ENCODE measurements at places on chromosomes 4 and X.

DNA sequence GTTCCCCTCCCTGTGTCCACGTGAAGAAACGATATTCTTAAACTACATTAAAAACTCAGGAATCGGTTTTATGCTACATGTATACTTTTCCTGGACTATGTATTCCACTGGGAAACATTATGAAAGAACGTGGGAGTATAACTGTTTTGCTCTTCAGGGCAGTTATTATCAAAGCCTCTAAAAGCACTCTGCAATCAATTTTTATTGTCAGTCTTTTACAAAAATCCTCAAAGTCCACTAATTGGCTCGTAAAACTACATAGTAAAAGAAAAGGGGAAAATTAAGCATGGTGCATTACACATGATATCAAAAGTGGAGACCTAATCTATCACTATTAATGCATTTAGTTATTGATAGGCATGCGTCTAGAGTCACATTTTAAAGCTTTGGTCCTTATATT, 11.4 kb upstream of the CFAP299 start:
- no peak for DNase-seq

DNA sequence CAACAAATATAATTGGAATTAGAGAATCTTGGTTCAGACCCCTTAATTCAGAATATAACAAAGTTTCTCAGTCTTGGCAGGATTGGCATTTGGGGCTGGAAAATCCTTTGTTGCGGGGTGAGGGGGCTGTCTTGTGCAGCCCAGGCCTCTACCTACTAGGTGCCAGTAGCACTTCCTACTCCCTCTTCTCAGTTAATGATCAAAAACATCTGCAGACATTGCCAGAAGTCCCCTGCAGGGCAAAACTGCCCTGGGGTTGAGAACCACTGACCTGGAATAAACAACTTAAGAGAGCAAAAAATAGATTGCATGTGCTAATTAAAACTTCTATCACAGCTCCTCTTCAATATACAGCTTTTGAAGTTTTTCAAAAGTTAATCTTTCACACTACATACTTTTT, 36.7 kb upstream of the CXorf38 start:
- no peak for DNase-seq

DNA sequence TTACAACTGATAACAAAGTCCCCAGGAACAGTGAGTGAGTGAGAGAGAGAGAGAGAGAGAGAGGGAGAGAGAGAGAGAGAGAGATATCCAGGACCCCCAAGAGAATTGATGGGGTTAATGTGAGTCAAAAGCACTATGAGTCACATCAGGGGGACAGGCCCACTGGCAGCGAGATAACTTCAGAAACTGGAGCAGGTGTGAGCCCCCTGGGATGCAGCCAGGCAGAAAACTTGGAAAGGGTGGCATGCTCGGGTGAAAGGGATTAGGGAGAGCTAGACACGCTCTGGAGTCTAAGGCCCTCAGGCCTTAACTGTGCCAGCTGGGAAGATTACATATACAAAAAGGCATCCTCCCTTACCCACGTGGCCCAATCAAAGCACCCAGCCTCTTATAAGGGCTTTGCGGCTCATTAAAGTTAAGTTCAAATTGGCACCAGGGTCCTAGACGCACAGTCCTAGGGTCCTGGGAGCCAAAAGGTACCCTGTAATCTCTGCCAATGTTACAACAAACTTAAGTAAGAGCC, 841 bp downstream of the ACOT9 start:
- peak; percentile 22 for DNase-seq

- no peak for DNase-seq
These were observed 121.2 kb upstream of the PDLIM3 start for GRCh38 chr4:185656467-185656931.

DNA sequence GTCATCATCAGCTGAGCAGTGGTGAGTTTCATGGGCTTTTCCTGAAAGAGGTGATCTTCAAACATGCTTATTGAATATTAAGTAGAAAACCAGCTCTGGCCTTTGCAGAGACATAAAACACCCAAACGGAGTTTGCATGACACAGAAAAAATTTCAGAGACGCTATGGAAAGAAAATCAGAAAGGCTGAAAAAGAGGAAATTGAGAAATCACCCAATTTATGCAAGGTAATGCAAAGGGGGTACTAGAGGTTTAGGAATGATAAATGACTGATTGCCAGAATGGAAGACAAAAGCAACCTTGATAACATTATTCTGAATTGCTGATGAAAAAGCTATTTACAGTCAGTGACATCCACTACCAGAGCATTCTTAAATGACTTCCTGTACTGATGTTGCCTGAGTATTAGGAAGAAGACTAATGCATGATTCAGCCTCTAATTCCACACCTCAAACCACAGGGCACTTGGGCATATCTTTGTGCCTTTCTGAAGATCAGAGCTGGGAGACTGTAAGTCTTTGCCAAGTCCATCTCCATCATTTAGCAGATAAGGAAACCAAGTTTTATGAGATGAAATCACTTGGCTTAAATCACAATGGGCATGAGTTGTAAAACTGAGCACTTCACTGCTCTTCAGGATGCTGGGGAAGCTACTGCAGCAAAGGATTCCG, 565.7 kb downstream of the PPARGC1A start:
- no peak for DNase-seq

DNA sequence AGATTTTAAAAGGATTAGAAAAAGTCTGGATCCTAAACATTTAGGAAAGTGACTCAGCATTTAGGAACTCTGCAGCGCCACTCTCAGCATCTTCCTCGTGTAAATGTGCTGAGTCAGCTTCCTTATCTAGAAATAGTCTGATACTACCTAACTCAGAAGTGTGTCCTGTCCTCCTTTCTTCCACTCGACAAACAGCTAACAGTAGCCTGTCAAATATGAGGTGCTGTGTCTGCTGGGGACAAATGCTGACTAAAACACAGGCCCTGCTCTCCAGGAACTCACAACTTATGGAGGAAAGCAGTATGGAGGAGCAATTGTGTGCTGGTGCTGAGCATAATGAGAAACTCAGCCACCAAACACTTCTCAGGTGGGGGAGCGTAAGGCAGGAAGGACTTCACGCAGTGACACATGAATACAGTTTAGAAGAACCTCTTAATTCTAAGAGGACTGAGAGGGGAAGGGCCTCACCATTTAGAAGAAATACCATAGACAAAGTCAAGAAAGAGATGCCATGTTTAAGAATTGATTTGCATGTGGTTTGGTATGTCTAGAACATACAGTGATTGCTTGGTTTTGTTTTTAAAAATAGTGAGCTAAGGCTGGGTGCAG, 125.3 kb downstream of the SOWAHB start:
- DNase-seq = no peak

DNA sequence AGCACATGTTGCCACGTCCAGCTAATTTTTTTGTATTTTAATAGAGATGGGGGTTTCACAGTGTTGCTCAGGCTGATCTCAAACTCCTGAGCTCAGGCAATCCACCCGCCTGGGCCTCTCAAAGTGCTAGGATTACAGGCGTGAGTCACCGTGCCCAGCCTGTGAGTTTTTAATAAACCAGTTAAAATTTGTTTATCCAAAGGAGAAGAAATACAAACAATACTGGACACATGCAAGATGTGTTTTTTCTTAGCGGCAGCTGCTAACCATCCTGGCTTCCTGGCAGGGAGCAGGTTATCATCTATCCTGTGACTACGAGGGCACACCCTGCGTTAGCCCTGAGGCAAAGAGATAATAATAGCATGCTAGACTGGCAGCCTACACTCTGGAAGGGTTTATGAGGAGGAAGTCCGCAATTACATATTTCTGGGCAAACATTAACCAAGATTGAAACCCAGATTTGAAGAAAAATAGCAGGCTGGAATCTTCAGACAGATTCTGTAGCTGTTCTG, 191.4 kb downstream of the SPRY1 start:
- DNase-seq = no peak

DNA sequence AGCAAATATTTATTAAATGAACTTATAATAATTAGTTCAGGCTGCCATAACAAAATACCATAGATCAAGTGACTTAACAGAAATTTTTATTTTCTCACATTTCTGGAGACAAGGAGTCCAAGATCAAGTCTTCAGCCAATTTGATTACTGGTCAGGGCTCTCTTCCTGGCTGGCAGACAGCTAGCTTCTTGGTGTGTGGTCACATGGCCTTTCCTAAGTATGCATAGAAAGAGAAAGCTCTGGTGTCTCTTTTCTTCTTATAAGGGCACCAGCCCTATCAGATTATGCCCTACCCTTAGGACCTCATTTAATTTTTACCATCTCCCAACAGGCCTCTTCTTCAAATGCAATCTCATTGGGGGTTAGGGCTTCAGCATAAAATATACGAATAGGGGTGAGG, 438.5 kb upstream of the INTU start:
- no peak for DNase-seq

GRCh38 chr4:31737419-31737818, 1017.2 kb downstream of the PCDH7 start:
- DNase-seq = no peak

- DNase-seq = no peak
These were observed 100.3 kb upstream of the PDE5A start for GRCh38 chr4:119728692-119729593.

- DNase-seq = no peak
These were observed 167.9 kb downstream of the MAML3 start for GRCh38 chr4:139986106-139986505.

GRCh38 chr4:52195869-52196268, 144.8 kb downstream of the SPATA18 start:
- DNase-seq = no peak

DNA sequence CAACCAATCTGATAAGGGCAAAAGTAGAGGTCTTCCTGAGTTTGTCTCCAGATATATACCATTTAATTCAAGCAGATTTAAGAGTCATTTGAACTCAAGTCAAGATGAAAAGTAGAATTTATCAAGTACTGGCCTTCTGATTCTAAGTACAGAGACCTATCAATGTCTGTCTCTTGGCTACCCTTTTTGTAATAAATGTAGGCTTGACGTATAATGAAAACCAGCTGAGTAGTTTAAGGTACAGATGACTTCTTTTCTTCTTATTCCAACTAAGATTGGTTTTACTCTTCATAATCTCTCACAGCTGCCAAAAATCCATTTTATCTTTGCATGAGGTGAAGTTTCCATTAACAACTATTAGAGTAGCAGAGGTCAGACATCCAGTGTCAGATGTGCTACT, 867.6 kb downstream of the FAT4 start:
- no peak for DNase-seq

- DNase-seq = no peak
These were observed 50.5 kb upstream of the FAM9C start for GRCh38 chrX:13094828-13095341.

GRCh38 chr4:23878912-23879732, 10.7 kb downstream of the PPARGC1A start:
- DNase-seq = no peak

DNA sequence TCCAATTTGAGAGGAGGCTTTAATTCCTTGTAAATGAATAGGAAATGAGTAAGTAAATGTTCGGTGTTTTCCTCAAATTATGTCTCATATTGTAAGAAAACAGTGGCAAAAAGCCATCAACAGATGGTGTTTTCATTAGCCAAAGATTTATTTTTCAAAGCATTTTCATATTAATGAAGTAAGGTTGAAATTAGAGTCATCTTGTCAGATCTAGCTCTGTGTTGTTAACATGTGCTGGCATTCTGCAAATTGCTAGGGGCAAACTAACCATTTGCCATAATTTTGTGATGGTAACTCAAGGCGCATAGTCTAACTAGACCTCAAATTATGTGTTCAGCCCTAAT, 24.7 kb downstream of the MID2 start:
- no peak for DNase-seq

- DNase-seq = no peak
These were observed 39.6 kb upstream of the ZNF81 start for GRCh38 chrX:47797084-47797483.

- no peak for DNase-seq
These were observed 12.3 kb upstream of the CHIC2 start for GRCh38 chr4:54076673-54077072.

DNA sequence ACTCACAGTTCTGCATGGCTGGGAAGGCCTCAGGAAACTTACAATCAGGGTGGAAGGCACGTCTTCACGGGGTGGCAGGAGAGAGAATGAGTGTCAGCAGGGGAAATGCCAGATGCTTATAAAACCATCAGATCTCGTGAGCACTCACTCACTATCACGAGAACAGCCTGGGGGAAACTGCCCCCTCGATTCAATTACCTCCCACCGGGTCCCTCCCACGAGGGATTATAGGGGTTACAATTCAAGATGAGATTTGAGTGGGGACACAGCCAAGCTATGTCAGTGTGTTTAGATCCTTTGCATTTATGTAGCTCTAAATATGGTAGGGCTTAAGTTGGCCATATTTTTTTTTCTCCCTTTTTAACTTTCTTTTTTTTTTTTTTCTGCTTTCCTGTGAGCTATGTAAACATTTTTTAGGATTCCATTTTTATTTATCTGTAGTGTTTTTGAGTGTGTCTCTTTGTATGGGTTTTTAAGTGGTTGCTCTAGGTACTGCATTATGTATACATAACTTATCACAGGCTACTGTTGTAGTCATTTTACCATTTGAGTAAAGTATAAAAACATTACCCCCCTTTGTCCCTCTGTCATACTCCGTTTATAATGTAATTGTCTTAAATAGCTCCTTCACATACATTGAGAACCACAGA, 79.0 kb downstream of the ADRA2C start:
- DNase-seq = no peak

DNA sequence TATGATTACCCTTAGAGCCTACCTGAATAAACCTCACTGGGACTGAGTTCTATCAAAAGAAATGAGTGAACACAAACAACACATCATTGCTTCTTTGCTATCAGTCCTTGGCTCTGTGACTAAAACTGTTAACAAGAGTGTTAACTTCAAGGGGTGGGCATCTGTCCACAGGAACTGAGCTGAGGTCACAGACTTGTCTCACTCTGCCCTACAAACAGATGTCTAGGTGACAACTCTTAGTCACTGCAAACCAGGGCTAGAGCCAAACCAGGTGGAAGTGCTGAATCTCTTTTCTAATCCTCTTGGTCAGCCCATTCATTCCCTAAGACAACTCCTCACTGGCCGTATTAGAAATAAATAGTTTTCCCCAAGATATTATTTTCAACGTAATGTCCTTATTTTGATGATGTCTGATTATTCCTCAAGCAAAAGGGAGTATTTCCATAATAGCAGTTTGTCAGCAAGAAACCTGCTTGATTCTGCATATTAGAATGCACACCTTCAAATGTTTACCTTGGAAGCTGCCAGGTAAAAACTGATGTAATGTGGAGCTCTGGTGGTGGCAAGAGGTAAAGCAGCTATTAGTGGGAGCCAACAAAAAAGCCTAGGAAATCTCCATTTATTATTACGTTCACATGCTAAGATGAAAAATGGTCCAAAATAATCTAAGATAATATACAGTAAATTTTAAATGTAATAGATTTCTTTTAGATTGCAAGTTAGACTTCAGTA, 4.0 kb downstream of the COL25A1 start:
- no peak for DNase-seq

DNA sequence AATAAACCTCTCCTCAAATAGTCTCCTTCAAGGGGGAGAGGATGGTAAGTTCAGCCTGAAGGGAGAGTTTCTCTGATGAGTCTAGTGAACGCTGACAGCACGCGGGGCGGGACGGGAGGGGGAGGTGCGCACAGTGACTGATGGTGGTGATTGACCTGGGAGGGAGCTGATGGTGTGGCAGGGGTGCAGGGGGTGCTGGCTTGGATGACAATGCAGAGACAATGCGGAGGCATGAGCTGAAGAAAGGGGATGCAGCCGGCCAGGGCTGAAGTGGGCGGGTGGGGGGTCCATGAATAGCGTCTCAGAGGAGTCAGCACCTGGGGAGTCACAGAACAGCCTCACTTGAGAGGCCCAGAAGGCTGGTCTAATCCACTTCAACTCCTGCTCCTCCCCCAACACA, 142.5 kb upstream of the PJA1 start:
- DNase-seq = no peak

All from CD4-positive, alpha-beta T cell treated with Interleukin-10 for 1 hour (primary cell).